ENCODE measurements at places on chromosomes 6 and 20.

GRCh38 chr20:34618676-34619075 is 58.2 kb downstream of the PIGU start:
- DNase-seq: no peak

GRCh38 chr20:8368670-8369069 is 236.6 kb downstream of the PLCB1 start:
- no peak for DNase-seq

DNA sequence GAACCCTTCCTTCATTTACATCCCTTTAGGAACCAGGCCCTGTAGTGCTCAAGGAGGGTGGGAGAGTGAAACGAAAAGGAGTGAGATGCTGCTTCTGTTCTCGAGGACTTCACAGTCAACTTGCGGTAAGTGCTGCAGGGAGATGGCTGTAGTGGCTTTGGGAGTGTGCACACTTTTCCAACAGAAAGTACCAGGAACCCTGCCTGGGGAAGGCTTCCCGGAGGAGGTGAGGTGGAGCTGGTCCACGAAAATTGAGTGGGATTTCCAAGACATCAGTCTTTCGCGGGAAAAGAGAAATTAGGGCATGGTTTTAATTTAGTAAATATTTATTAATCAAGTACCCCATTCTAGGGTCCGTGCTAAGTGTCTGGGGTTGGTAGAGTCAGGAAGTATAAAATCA is 12.7 kb downstream of the TRIM31 start:
- no peak for DNase-seq

GRCh38 chr20:25126204-25127029 is 44.5 kb upstream of the VSX1 start:
- no peak for DNase-seq

DNA sequence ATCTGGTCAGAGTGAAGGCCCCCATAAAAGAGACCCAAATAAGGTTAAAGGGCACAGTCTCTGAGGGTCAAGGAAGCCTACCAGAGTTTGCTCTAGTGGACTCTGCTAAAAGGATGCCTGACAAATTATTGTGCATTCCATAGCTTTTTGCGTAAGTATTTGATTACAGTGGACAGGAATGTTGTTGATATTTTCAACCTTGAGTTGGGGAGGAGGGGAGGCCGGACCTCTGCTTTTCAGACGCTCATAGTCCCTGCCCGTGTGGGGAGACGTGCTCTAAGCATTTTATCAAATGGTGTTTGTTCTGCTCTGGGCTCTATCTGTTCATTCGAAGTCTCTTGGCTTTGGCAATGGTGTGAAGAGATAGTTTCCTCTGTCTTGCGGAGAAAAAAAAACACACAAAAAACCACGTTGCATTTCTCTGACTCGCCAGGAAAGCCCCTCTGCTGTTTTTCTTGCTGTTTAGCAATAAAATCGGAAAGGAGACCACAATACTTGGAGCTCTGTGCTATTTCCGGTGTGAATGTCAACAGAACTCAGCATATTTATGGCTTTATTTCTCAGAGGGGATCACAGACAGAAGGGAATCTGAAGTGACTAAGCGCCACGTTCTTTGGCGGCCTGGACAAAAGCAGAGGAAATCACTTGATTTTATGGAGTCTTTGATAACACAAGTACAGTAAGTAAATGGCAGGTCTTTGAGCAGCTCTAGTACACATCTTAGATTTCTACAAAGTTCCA is 159.8 kb downstream of the ZFP64 start:
- DNase-seq: no peak

DNA sequence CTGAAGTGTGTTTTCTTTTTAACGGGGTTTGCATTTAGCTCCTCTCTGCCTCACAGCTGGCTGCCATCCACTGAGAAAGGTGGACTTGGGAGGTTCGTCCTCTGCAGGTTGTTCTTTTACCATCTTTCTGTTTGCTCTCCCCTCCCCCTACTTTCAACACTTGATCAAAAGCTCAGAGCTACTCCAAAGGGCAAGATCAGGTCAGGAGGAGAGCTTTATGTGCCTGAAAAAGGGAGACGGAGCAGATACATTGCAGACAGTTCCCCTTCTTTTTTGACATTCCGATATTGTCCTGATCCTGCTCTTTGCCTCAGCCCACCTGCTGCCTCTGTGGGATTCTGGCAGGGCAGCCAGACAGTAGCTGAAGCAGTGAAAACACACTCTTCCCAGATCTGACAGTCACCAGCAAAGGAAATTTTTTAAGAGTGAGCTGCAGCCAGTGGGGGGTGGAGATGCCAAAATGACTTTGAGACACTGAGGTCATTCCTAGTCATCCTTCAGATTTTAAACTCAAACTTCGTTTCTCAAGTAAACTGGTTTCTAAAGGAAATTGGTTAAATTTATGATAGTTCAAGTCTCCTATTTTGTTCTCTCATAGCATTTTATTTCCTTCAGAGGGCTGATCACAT is 26.5 kb downstream of the SMLR1 start:
- no peak for DNase-seq

DNA sequence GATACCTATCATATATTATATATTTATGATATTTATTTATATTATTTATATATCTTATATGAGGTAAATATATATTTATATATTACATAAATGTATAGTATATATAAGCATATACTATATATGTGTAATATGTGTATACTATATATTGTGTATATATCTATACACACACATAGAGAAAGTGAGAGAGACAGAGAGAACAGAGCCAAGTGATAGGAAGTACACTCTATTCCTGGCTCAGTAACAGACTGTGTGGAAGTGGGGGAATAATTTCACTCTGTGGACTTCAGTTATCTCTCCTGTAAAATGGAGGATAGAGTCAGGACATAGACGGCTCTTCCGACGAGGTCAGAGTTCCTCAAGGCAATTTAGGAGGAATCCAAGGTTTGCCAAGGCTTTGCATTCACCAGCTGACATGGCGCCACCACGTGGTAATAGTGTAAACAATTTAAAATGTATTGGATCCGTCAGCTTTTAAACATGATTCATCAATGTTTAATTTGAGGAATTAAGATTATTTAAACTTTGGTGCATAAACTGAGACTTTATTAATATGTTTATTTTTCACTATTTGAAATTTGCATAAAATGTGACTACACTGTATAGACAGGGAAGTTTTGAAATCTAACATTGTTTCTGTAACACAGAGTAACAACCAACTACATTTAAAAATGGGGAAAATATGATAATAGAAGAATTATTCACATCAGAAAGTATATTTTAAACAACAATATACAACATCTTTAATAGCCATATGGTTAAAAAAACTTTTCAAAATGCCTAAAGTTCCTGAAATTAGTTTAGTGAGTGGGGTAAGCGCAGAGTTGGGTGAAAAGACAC is 75.4 kb upstream of the TMEM244 start:
- peak; percentile 48 for DNase-seq

- no peak for DNase-seq
These were observed 315.8 kb upstream of the SOX4 start for GRCh38 chr6:21277601-21278374.

- DNase-seq: no peak
These were observed 1.6 kb downstream of the TMEM14A start for GRCh38 chr6:52672412-52673025.

- DNase-seq: no peak
These were observed 11.5 kb downstream of the MAPK14 start for GRCh38 chr6:36039112-36039511.

DNA sequence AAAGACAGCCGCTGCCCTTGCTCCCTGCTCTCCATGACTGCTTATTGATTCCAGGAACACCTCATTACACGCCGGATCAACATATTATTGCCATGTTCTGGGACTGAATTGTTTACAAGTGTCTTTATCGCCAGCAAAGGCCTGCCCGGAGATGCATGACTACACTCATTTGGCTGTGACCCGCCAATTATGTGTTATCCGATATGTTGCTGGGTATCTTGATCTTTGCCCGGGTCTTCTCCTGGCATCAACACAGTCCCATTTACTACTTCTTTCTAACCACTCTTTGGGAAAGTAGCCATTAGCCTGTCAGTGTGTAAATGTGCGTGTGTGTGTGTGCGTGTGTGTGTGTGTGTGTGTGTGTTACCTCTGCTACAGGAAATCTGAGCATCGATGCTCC is 15.4 kb downstream of the LINC00237 start:
- DNase-seq: no peak

DNA sequence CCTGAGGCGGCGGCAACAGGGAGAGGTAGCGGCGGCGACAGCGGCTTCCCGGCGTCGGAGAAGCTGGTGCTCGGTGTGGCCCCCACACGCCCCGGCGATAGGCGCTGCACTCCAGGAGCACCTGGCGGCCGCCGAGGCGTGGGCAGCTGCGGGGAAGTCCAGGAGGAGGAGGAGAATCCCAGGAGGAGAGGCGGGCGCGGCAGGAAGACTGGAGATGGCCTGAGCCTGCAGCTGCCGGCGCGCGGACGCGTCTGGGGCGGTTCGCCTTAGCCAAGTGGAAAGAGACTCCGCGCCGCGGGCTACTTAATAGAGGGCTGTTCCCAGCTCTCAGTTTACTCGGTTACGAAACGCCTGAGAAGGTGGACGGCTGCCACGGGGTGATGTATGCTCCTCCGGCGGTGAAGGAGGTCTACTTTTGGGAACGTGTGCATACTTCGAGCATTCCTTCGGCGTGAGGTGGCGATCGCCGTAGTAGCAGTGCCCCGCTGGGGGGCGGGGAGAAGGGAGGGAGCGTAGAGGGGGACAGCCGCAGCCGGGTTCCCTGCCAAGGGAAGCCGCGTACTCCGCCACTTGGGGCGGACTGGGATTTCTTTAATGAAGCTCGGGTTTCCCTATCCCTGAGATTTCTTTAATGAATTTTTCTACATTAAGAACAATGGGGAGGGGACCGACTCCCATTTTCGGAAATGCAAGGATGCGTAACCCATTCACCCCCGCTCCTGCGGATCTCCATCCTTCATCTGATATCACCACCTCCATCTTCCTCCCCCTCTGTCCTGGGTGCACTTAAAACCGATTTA is at the start of gene COL12A1:
Gene COL12A1, minus strand, starts transcription at position 278 of the 800 bp plus-strand sequence. CDS start 3,261 bp downstream, outside the sequence.
- no peak for DNase-seq

GRCh38 chr6:147227770-147228320 is 23.6 kb downstream of the STXBP5 start:
- no peak for DNase-seq

GRCh38 chr6:5814116-5814515 is 192.6 kb downstream of the NRN1 start:
- DNase-seq: no peak

DNA sequence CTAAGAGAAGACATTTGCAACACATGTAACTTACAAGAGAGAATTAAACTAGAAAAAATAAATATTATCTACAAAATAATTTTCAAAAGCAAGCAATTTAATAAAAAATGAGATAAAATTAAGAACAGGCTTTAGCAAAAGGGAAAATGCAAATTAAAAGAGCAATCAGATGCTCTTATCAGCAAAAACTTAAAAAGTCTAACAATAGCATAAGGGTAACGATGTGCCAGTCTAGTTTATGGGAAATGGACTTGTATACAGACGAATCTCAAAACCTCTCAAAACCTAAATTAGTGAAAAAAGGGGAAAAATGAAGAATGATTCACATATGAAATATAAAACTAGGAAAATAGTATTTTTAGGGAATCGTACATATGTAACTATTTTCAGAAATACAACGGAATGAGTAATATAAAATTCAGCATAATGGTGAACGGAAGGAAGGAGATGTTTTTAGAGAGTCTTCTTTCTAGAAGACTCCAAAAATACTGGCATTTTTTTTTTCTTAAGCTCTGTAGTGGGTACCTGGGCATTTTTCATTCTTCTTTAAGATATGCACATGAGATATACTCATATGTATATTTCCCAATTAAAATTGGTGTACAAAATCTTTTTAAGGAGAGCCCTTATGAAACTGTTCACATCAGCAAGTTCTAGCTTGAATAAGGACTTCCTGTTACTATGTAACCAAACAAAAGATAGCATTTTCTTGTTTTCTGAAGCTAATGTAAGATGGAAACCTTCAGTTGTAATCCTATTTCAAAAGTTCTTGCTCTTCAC is 927 bp upstream of the MANEA start:
- DNase-seq: peak; percentile 47

- DNase-seq: no peak
These were observed 95.5 kb upstream of the PAX1 start for GRCh38 chr20:21609981-21610380.

DNA sequence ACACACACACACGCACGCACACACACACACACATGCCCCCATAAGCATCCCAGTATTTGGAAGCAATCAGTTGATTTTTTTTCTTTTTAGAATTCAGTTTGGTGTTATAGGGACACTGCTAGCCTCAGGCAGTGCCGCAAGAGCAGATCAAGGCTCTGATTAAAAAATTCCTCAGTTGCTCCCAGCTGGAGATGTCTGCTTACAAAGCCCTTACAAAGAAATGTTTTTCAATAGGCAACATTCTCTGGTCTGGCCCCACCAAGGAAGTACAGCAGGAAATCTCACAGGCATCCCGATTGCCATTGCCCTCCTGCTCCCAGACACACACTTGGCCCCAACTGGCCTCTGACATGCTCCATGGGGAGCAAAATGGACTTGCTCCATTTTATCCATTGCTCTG is 22.9 kb upstream of the CD83 start:
- DNase-seq: no peak

- no peak for DNase-seq
These were observed 227.7 kb downstream of the CBLN4 start for GRCh38 chr20:55777641-55778040.

- DNase-seq: no peak
These were observed 110.5 kb downstream of the IRF4 start for GRCh38 chr6:501891-502601.

- DNase-seq: no peak
These were observed 58.6 kb upstream of the EEF1A1 start for GRCh38 chr6:73579389-73579788.

DNA sequence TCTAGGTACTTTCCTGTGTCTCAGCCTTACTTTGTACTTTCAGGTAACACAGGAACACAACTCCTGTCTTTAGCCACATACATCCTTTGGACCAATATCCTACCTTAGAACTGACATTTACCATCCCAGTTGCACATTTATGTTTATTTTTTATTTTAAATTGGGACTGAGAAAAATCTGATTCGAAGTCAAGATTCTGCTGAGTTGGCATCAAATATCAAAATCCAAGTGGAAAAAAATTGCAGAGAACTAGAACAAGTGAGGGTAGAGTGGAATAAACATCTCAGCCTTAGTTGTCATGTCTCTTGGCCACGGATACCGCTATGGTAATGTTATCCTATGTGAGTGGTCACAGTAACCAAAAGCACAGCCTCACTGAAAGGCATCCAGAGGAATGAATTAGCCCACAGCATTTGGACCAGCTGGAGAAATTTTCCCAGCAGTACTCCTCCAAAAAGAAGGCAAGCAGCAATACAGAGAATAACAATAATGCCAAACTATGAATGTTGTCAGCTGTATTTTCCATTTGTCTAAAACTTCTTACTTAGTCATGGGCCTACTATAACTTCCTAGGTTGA is 17.6 kb upstream of the EYA4 start:
- no peak for DNase-seq

GRCh38 chr20:50278684-50279531 is 88.3 kb downstream of the CEBPB start:
- DNase-seq: no peak

GRCh38 chr6:42075159-42075838 is 25.0 kb downstream of the TAF8 start:
- DNase-seq: peak; percentile 55

- DNase-seq: no peak
These were observed 25.4 kb upstream of the HLA-E start for GRCh38 chr6:30463651-30464618.

Measured in hippocampal formation (tissue), 2 donors.